ENCODE measurements at places on chromosomes 11 and 22. TPM values are rescaled to one million over a fixed set of nuclear protein-coding genes. Genes with fewer than 3 reads are reported as not detected.

RCOR2 gene
- total RNA-seq: 0.54 TPM

OR52E8 gene
- not detected for total RNA-seq

KCNJ5 gene
- 0.27 TPM for total RNA-seq

- no peak for DNase-seq
These were observed 71.5 kb downstream of the FBLN1 start for GRCh38 chr22:45574069-45574703.

DNA sequence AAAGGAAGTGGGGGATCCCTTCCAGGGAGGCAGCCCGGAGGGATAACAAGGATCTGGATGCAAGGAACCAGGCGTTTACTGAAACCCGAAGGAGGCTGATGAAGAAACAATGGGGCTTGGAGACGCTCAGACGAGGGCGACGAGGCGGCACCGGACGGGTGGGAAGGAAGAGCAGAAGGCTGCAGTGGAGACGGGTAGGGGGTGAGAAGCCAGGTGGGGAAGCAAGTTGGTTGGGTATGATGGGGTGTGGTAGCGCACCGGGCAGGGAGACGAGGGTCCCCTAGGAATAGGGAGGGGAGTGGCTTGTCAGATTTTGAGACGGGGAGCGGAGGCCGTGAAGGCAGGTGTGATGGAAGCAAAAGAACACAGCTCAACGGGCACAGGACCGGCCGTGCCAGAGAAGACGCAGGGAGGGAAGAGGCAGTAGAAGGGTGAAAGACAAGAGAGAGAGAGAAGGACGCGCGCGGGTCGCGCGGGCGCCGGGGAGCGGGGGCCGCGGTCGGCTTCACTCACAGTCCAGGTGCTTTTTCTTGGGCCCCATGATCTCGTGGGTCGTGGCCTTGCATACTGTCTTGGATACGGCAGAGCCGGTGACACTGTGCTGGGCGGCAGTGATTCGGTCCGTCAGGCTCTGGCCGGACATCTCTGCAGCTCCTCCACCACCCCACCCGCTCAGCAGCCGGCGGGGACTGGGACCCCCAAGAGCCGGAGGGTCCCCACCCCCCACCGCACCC lies 579 bp downstream of the PICALM start:
- peak; percentile 25 for DNase-seq

- DNase-seq: peak; percentile 42
These were observed 540 bp downstream of the PPARA start for GRCh38 chr22:46150655-46151477.

DNA sequence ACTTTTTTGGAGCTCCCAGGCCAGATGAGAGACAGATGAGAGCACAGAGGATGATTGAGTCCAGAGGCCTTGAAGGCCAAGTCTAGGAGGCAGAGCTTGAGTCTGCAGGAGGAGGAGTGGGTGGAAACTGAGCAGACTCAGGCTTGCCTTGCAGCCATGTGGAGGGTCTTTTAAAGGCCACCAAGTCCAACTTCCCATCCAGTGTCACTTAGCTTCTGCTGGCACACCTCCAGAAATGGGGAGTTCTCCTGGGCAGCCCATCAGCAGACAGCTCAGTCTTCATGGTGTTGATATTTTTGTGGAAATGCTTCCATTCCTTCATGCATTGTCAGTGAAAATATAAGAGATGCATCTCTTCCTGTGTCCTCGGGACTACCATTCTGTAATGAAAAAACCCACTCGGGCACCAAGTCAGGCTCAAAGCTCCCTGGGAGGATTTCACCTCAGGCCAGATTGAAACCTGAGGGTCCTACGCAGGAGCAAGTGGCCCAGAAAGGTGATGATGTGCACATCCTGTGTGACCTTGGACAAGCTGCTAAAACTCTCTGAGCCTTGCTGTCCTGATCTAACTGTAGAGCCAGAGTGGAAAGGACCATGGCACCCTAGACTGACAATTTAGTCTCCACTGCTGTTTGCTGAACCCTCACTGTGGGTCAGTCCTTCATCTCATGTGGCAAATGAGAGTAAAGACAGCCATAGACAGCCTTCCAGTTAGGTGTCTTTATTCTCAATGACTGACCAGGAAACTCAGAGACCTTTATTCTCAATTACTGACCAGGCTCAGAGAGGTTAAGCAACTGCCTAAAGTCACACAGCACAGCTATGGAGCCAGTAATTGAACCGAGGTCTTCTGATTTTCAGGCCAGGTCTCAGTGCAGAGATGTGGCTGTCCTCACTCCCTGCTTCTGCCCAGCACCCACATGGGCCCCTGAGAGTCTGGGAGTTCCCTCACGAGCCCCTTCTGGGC lies 2.9 kb upstream of the LRRC32 start:
- DNase-seq: no peak

- no peak for DNase-seq
These were observed 68.0 kb upstream of the ATXN10 start for GRCh38 chr22:45603619-45604018.

GRCh38 chr11:102974552-102975280 lies 19.2 kb upstream of the MMP13 start:
- no peak for DNase-seq

- DNase-seq: no peak
These were observed 282.5 kb downstream of the KCNA4 start for GRCh38 chr11:29734287-29734686.

DNA sequence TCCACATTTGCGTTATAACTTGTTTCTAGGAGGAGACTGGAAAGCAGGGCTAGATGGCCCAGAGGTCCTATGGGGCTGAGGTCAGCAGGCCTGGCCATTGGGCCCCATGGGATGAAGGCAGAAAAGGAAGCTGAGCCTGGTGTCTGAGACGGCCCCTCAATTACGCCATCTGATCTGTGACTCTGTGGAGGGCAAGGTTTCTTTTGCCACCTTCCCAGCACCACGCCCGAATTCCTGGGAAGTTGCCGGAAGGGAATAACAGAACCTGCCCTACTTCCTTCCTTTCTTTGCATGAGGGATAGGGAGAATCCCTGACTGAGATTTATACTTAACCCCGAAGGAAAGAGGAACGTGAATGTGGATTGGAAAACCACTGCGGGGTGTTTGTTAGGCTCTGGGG lies 118.1 kb downstream of the MPPED1 start:
- DNase-seq: no peak

DNA sequence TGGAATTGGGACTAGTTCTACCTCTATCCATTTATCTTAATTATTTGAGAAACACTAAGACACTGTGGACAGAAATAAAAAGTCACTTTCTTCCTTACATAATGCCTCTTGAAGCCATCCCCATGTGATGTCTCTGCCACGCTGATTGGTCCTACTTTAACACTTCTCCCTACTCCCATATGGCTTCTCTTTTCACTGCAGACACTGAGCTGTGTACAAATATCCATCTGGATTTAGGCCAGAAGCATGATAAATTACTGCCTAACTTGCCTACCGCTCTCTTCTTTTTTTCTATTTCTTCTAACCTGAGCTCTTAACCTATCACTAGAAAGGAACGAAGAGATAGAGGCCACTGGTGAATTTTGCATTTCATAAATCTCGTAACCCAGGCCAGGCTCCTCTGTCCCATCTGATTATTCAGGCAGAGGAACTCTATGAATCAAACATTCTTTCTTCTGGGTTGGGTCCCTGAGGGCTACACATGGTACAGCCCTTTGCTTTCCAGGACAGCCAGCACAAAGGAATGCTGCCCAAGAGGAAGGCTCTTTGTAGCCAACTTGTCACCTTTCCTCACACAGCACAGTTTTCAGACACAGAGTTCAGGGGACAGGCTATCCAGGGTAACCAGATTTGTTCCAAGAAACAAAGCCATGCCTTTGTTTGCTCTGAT lies 878.5 kb upstream of the LRRC4C start:
- DNase-seq: no peak

GRCh38 chr11:84243629-84244263 lies 957.6 kb upstream of the CCDC90B start:
- no peak for DNase-seq

- no peak for DNase-seq
These were observed 129.5 kb downstream of the SEZ6L start for GRCh38 chr22:26298605-26299310.

Measured in hematopoietic multipotent progenitor cell (in vitro differentiated cells).